Fibroblast of the aortic adventitia (primary cell): ENCODE measurements at places on chromosomes 5 and 9.

DNA sequence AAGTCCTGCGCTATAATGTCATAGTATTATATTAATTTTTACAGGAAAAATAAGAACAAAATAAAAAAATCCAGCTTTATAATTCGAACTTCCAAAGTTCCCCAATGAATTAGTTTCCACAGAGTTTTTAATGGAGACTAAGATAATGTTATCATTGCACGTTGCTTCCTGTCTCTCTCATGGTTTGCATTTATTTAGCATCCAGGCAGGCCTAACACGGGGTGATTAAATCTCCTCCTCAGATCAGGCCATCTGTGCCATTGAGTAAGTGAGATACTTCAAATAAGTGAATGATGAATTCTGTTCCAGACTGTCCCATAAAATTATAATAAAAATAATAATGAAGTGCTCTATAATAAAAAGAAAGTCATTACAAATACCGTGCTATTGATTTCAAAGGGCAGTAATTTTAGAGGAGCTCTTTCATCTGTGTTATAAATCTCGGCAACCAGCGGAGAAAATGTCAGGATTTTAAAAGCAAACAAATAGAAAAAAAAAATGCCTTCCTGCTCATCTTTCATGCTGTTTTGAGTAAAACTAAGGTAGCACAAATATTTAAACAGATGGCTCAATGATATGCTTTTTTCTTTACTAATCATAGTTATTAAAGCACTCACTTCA is 570.6 kb upstream of the ZNF608 start:
- no peak for DNase-seq

GRCh38 chr5:68504306-68504705 is 288.8 kb downstream of the PIK3R1 start:
- DNase-seq, result no peak

- DNase-seq, result peak; percentile 72
These were observed 42.3 kb downstream of the JADE2 start for GRCh38 chr5:134567641-134568336.

DNA sequence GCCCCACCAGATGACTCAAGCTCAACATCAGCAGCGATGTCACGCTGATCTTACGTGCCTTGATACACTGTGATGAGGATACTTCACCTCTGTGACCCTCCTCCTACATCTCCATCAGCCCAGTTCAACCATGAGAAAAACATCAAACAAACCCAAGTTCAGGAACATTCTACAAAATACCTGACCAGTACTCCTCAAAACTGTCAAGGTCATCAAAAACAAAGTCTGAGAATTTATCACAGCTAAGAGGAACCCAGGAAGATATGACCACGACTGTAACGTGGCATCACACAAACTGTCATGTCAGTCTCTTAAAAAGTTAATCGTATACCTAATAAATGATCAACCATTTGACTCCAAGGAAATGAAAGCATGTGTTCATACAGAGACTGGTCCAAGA is 90.8 kb downstream of the COL23A1 start:
- no peak for DNase-seq

DNA sequence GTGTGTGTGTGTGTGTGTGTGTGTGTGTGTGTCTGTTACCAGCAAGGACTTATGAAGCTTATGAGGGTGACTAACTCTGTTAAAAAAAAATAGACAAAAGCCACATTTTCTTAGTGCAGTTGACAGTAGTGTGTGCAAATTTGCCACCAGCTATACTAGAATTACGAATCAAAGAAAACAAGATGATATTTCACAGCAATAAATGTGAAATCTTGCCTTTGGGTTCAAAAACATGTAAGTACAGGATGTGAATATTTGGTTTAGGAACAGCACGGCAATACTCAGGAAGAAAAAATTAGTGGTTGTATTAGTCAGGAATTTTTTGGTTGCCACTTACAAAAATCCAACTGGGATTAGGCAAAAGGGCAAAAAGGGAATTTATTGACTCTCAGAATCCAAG is 117.4 kb downstream of the NPR3 start:
- no peak for DNase-seq

GRCh38 chr5:173954671-173955521 is 34.1 kb upstream of the C5orf47 start:
- peak; percentile 13 for DNase-seq

DNA sequence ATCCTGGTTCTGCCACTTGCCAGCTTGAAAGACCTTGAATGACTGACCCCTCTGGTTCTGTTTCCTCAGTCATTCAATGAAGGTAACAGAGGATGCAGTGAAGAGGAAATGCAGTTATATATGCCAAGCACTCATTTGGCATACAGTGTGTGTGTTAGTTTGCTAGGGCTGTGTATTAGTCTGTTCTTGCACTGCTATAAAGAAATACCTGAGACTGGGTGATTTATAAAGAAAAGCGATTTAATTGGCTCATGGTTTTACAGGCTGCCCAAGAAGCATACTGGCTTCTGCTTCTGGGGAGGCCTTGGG is 8.6 kb upstream of the WHRN start:
- DNase-seq, result no peak

GRCh38 chr9:107983762-107984161 is 494.2 kb upstream of the KLF4 start:
- no peak for DNase-seq

GRCh38 chr9:122350577-122351355 is 20.1 kb upstream of the PTGS1 start:
- DNase-seq, result peak; percentile 74

DNA sequence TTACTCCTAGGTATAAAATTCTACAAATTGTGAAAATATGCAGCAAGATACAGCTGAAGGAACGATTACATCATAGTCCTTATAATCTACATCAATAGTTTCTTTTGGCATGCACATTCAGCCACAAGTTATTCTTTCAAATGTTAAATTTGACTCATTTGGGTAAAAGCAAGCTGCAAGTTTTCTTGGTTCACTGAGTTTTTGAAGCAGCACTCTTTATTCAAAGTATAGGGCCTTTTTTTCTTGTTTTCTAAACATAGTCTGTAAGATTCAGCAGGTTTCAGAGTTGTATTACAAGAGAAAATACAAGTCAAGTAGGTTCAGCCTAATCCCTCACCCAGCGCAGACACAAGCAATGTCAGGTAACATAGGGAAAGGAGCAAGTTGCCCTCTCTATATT is 981.5 kb downstream of the PTPRD start:
- peak; percentile 0 for DNase-seq

DNA sequence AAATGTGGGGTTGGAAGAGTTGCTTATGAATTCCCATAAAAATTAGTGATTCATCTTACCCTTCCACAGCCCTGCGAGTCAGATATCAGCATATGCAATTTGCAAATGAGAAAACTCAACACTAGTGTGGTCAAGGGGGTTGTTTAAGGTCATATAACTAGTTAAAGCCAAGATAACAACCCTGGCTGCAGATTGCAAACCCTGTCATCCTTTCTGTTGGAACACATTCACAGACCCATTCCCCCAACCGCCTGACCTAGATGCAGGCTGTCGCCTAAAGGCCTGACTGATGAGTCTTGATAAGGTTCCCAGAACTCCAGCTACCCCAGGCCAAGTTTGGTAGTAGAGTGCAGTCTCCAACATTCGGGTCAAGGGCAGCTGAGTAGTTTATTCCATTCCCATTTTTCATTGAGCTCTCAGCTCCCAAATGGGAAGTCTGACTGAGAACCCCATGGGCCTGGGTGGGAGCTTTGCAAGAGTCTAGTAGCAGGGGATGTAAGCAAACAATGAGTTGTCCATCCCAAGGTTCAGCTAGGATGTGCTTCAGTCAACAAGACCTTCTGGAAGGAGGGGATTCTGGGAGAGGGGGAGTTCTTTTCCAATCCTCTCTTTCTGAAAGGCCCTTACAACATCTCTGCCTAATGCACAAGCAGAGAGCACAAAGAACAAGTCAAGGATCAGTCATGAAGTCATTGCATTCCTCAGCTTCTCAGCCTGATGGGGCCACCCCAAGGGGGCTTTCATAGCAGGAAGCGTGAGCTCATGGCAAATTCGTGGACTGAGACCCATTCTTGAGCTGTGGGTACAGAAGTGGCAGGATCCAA is 40.3 kb downstream of the ADAM19 start:
- peak; percentile 97 for DNase-seq

DNA sequence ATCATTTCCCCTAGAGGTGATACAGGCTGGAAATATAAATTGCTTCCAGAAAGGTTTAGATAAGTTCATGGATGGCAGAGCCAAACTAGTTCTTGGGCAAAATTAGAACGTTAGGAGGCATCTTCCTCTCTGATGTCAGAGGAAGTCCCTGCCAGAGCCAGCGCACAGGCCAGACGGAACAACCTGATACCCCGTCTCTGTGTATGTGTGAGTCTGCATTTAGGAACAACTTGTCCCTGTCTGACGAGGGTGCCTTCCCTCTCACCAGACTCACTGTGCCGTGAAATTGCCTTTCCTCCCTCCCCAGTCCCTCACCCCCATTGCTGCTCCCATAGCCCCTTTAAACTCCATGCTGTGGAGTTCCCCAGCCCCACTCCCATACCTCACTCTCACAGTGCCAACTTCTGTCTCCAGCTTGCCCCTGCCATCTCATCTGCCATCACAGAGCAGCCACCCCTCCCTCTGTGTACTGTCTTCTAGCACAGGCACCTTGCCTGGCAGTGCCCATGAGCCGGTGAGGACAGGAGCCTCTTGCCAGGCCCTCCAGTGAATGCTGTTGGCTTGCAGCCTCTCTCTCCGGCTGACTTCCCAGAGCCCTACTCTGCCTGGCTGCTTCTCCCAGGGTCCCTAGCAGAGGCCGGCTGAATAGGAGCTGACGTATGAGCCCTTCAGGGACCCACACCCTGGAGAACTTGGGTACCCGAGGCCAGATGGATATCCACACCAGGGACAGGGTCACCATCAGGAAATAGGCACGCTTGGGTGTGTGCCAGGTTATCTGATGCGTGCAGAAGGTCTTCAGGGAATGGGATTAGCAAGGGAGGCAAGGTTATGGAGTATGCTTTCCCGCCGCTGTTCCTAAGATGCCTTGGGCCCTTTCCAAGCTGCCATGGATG is 26.7 kb downstream of the UNC5A start:
- no peak for DNase-seq

DNA sequence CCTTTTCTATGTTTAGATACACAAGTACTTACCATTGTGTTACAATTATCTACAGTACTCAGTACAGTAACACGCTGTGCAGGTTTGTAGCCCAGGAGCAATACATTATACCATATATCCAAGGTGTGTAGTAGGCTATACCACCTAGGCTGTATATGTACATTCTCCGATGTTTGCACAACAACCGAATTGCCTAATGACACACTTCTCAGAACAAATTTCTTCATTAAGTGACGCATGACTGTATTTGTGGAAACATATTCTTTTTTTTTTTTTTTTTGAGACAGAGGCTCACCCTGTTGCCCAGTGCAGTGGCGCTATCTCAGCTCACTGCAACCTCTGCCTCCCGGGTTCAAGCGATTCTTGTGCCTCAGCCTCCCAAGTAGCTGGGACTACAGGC is 4.0 kb upstream of the RAD23B start:
- no peak for DNase-seq

DNA sequence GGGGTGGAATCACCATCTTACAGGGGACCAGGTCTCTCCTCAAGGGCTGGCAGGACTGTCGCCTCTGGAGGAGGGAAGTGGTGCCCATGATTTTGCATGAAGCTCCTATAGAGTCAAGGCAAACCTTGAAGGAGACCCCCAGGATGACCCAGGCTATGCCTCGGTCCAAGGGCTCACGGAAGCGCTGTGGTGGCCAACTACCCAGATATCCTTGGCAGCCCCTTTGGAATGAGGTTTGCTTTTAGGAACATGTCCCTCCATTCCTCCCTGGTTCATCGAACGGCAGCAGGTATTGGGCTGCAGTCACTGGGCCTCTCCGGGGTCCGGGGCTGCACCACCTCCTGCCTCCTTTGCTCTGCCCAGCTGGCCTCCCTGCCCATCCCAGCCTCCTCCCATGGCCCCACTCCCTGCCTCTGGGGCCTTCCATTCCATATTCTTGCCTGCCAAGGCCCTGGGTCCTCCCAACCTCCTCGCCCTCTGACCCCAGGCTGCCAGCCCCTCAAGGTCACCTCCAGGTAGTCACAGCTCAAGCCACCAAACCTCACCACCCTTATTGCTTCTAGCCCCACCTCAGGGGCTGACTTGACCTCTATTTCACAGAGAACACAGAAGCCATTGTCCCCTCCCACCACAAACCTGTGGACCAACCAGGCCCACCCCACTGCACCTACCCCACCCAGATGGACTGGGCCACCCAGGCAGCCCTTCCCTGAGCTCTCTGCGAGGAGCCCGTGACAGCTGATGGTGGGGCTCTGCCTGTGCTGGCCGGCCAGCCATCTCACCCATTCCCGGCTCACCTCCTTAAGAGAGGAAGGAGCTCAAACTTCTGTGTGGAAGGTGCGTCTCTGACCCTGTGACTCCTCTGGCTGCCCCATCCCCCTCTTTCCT is 3.6 kb upstream of the IL3 start:
- DNase-seq, result no peak

DNA sequence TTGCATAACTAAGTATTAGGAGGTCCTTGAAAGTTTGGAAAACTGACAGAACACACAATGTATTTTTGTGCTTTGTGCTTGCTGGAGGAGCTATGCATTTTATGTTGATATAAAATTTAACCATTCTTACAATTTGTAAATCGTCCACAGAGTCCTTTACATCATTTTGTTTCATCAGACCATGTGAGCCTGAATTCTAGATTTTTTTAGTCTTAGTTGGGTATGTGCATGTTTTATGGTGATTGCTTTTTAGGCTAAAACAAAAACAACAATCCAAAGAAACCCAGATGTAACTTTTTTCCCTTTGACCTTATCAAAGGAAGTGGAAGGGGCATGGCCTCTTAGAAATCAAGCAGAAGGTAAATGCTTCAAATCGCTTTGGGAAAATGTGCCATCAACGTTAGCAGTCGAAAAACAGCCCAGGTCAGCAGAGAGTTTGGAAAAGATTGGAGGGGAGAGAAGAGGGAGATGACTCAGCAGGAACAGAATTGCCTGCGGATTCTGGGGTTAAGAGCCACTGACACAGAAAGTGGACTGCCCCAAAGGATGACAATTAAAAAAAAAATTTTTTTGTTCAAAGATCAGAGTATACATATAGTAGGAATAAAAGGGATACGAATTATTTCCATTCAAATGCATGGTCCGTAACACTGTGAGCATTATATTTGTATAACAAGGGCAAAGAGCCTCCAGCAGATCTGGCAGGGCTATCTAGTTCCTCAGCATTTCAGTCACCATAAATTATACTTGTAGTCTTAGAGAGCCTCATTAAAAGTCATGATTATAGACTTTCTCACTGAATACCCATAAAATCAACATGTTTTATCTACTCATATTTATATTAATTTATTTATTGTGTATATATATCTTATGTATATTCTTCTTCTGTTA is 253.5 kb upstream of the HAPLN1 start:
- DNase-seq, result no peak

DNA sequence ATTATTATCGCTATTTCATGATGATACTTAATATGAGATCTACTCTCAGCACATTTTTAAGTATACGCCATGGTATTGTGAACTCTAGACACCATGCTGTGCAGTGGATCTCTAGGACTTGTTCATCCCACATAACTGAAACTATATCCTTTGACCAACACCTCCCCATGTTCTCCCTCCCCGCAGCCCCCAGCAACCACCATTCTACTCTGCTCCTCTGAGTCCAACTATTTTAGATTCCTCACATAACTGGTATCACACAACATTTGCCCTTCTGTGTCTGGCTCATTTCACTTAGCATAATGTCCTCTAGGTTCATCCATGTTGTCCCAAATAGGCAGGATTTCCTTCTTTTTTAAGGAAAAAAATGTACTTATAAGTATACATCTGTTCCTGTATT is 6.6 kb upstream of the TBC1D2 start:
- no peak for DNase-seq

- DNase-seq, result no peak
These were observed 2.7 kb upstream of the ALDH1A1 start for GRCh38 chr9:72955571-72955970.
